ENCODE measurements at places on chromosomes 16 and 17.

DNA sequence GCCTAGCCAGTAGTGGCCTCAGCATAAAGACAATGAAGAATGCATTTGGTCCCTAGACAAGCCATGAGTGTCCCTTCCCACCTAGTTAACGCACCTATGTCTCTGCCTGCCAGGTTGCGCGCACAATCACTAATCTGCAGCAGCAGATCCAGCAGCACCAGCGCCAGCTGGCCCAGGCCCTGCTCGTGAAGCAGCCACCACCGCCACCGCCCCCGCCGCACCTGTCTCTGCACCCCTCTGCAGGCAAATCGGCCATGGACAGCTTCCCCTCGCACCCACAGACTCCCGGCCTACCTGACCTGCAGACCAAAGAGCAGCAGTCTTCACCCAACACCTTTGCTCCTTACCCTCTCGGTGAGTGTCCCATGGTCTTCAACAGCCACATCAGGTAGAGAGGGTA lies 41.8 kb downstream of the TMC6 start:
- no peak for DNase-seq

GRCh38 chr17:67491681-67492024 lies 114.6 kb downstream of the PITPNC1 start:
- DNase-seq, result no peak

GRCh38 chr16:14629612-14629918 lies 495 bp downstream of the PARN start:
- no peak for DNase-seq

GRCh38 chr17:3474212-3474611 lies 1.6 kb upstream of the ASPA start:
- DNase-seq, result peak; percentile 41

- DNase-seq, result no peak
These were observed 10.1 kb downstream of the NUDT7 start for GRCh38 chr16:77732241-77732946.

GRCh38 chr16:457732-458400 lies 32.4 kb downstream of the RAB11FIP3 start:
- DNase-seq, result peak; percentile 7

DNA sequence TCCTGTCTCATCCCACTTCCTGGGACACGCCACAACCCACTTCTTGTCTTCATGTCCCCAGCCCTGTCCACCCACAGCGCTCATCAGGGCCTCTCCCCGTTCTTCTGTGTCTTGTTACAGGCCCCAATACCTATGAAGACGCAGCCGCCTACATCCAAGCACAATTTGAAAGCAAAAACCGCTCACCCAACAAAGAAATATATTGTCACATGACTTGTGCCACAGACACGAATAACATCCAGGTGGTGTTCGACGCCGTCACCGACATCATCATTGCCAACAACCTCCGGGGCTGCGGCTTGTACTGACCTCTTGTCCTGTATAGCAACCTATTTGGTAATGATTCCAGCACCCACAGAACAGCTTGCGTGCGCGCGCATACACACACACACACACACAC lies 70.6 kb downstream of the AMFR start:
- DNase-seq, result no peak

DNA sequence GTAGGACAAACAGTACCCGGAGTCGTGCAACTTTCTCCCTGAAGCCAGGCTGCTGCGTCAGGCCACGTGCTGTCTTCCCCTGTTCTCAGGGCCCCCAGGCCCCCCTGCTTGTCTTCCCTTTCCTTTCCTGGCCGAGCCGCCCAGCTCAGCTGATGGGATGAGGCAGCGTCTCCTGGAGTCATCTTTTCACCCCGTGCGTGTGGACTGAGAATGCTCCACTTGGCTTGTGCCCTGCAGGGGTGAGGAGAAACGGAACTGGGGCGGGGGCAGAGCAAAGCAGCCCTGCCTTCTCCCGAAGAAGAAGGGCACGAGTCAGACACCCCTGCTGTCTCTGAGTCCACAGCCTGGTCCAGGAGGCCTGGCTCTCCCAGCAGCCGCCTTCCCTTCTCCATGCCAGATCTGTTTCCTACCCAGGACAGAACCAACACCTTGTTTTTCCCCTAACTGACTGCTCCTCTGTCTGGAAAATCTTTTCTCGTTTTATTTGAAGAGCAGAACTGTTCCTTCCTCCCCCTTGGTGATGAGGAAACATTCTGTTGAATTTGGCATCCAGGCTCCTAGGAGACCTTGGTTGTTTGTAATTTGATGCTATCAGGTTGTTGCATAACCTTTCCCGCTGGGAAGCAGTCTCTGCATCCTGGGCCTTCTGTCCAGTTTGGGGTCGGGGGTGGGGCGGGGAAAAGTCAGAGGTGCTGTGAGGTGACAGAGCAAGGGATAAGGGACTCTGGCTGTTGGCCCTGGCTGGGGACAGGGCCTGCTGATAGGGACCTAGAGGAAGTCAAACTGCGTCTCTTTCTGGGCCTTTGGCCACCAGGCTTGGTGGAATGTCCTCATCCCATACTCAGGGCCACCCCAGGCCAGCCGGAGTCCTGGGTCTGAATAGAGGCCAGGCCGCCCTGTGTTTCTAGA lies 78.8 kb downstream of the WIPI1 start:
- DNase-seq, result no peak

DNA sequence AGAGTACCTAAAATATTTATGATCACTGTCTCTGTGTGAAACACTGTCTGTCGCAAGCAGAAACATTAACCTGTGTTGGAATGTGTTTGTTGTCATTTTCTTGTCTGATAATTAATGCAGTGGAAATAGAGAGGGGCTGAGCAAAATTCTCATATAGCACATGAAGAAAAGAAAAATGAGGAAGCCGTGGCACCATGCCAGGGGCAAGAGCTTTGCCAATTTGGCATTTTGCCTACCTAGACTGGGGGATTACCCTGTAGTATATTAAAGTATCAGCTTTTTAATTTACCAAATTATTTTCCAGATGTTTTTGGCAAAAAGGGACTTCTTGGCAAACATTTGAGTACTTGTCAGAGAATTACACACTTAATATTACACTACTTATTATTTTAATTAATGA lies 1326.6 kb upstream of the GOT2 start:
- no peak for DNase-seq

DNA sequence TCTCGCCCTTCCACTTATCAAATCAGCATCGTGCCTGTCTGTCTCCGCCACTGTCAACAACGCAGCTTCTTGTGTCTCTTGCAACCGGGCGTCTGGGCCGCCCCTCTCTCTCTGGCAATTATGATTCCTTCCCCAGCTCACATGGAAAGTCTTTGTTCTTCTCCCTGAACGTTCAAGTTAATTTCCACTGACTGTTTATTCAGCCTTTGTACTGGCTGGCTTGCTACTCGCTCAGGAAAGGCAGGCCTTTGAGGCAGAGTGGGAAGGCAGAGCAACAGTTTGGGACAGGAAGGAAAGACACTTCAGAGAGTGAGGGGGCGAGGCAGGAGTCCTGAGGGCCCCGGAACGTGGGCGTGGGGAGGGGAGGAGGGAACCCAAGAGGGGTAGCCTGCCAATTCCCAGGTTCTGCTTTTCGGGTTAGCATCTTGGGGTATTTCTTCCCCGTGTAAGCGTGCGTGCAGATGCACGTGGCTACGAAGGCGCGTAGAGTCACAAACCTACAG lies 50.8 kb downstream of the AKAP1 start:
- no peak for DNase-seq

- no peak for DNase-seq
These were observed 12.4 kb downstream of the CCDC43 start for GRCh38 chr17:44677136-44677535.

GRCh38 chr17:11565591-11565990 lies 32.7 kb upstream of the DNAH9 start:
- no peak for DNase-seq

- DNase-seq, result peak; percentile 21
These were observed 12.6 kb upstream of the CA10 start for GRCh38 chr17:52170963-52171572.

DNA sequence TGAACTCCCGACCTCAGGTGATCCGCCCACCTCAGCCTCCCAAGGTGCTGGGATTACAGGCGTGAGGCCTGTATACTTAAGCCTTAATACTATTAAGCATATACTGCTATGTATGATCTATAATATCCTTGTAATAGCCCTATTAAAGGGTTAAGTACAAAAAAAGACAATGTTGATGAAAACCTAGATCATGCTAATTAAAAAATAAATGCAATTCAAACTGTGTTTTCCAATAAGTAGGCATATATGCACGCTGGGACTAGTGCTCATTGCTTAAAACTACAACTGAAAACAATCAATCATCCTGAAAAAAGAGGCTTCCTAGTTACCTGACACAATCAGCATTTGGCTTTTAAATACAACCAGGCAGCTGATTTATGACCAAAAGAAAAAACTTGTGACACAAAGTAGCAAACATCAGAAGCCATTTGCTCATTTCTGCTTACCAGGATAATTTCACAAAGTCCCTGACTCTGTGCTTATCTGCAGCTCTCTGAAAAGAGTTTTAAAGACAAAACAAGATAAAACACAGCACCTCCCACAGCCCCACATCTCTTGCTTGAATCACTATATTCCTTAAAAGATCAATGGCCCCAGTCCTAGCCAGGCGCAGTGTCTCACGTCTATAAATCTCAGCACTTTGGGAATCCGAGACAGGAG lies 11.1 kb downstream of the ZNF385C start:
- DNase-seq, result no peak

GRCh38 chr17:50100480-50100883 lies 5.3 kb downstream of the PDK2 start:
- DNase-seq, result no peak

GRCh38 chr17:76570877-76571471 lies 14.7 kb downstream of the ST6GALNAC2 start:
- DNase-seq, result no peak

DNA sequence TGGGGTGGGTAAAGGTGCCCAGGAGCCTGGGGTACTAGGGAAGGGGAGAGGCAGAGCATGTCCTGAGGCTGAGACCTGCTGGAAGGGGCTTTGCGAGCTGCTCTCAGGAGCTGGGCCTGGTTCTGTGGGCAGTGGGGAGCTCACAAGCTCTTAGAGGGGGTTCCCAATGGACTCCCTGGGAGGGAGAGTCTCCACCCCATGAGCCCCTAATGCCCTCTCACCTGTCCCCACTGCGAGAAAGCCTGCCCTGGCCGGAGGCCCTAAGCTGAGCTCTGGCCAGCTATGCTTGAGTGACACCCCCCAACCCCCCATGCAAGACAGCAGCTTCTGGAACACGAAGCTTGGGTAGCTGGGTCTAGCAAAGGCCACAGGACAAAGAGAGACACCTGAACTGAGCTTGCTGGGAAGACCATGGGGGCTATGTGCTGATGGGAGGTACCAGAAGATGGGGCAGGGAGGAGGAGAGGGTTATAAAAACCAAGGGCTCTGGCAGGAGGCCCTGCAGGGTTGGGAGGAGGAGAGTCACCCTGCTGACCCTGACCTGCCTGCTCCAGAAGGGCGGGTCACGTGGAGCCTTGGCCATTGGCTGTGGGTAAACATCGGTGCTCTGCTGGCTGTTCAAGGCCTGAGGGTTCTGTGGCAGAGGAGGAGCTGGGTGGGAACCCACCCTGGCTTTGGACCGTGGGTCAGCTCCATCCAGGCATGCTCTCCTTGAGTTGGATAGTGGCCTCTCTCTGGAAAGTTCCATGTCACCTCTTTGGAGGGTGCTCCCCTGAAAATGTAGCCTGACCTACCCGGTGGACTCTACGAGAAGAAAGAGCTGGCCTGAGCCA lies 106.7 kb downstream of the RAB11FIP4 start:
- no peak for DNase-seq

- DNase-seq, result peak; percentile 44
These were observed 12.6 kb upstream of the GFOD2 start for GRCh38 chr16:67731753-67732095.

GRCh38 chr17:40730970-40731369 lies 24.2 kb downstream of the KRT25 start:
- DNase-seq, result no peak

- DNase-seq, result peak; percentile 94
These were observed 39.3 kb downstream of the CHD9 start for GRCh38 chr16:53094013-53094630.

DNA sequence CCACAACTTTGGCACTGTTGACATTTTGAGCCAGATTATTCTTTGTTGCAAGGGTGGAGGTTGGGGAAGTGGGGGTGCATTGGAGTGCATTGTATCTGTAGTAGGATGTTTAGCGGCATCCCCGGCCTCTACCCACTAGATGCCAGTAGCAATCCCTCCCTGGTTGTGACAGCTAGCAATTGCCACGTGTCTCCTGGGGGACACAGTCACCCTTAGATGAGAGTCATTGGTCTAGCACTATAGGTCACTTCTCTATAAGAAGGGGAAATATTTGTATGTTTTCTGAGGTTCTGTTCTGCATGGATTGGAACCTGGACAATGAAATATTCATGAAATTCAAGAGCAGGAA lies 32.4 kb downstream of the MSI2 start:
- DNase-seq, result no peak

DNA sequence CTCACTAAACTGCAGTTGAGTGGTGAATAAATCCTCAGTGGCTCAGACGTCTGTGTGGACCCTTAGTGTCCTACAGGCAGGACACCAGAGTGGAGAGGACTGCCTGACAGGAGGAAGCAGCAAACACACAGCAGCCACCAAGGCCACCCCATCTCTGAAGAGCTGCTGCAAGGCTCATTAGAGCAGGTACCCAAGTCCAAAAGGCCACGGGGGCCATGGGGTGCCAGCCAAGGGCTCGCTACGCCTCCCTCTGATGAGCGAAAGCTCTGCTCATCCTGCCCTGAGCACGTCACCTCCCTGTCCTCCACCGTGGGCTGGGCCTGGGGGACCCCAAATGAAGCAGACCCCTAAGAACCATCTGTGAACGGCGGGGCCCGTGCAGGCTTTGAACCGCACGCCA lies 70.1 kb upstream of the DOC2B start:
- DNase-seq, result no peak

- no peak for DNase-seq
These were observed 7.3 kb downstream of the HS3ST4 start for GRCh38 chr16:25699069-25699468.

- no peak for DNase-seq
These were observed 46.6 kb downstream of the MPRIP start for GRCh38 chr17:17088541-17089525.

DNA sequence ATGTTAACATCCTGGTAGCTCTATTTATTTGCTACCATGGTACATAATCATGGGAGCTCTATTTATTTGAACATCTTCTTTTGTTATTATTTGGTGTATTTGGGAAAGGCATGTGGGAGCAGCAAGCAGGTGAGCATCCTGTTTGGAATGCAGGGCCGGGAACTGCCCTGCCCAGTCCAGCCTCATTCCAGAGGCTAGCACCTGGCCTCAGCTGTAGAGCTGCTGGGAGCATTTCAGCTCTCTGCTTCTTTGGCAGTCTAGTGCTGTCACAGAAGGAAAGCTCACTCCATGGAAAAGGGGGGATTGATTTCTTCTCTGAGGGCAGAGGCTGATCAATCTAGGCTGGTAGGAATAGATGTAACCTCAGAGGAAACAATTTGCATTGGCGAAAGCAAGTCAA lies 112.5 kb downstream of the WWOX start:
- no peak for DNase-seq

DNA sequence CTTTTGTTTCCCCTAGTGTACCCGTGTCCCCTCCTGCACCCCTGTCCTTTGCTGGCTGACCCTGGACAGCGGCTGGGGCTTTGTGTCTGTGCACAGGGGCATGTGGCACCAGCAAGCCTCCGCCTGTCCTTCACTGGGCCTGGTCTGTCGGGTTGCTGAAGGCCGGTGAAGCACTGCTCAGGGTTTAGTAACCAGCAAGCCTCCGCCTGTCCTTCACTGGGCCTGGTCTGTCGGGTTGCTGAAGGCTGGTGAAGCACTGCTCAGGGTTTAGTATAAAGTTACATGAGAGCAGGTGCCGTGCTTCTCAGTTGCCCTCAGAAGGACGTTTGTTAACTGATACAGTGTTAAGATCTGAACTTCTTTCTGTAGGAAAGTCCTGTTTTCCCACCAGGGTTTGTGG lies 33.8 kb downstream of the DEF8 start:
- DNase-seq, result no peak

Data from RPMI8226 (cell line).